Nephron progenitor cell (in vitro differentiated cells): ENCODE measurements at places on chromosomes 4 and X.
A peak's percentile ranks its signal among the peaks of the same experiment; 100 is the strongest.

DNA sequence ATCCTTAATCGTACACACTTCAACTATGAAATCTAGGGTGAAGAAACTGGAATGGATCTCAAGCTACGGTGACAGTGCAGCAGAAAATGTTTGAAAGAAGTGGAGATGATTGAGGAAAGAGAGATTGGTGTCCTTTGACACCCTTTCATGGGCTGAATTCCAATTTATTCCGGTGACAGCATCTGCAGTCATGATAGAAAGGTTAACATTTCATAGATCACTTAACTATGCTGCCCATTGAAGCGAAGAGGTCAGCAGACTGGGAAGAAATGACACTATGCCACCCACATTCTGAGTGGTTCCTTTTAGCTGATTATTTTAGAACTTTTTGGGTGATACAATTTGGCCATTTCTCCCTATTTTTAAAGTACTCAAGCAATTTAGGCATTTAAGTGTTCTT, 82.3 kb downstream of the DNAAF6 start:
- DNase-seq, result no peak

DNA sequence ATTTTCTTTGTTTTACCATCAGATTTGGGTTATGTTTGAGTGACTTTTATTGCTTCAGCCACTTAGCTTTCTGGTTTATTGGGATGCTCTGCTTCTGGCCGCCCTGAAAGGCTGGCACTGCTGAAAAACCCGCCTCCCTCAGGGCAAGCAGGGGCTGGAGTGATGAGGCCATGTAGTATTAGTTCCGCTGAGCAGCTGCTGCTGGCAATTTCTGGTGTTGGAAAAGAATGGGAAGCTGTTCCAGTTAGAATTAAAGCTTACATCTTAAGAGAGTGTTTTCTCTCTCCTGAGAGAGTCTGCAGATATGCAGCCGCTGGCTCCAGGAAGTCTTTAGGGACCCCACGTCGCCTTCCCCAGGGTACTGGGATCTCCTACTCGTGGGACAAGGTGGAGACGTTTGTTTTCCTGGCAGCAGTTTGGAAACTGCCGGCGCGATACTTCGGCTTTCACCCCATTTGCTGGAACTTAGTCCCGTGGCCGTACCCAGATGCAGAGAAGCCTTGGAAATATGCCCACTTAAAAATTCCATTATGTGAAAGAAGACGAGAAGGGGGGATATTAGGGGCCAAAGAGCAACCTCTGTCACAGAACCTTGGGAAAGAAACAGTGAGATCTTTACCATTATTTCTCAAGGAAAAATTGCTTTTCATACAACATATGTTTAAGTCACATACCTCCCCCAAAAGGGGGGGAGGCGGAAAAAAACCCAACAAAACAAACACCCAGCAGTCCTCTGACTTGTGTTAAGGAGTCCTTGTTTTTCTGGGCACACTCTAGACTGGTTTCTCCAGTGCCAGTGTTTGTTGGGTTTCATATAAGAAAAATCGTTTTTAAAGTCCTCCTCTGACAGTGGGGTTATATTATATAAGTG, 72.6 kb downstream of the TMEM131L start:
- peak; percentile 18 for DNase-seq

GRCh38 chr4:165966833-165967232, 93.8 kb downstream of the TLL1 start:
- DNase-seq, result no peak

DNA sequence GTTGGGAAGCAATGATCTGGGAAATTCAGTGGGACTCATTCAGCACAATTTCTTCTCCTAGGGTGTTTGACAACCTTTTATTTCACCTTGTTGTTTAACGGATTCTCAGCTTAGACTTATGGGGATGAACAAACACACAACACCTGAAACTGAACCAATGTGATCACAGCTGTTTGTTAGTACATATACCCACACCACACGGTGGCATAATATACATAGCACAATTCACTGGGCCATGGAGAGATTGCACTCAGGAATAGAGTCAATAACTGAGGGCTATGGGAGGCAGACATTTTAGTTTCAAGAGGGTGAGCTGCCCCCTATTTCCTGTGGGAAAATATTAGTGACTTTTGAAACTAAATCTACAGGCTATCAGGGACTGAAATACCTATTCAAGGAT, 148.0 kb downstream of the PARM1 start:
- no peak for DNase-seq

DNA sequence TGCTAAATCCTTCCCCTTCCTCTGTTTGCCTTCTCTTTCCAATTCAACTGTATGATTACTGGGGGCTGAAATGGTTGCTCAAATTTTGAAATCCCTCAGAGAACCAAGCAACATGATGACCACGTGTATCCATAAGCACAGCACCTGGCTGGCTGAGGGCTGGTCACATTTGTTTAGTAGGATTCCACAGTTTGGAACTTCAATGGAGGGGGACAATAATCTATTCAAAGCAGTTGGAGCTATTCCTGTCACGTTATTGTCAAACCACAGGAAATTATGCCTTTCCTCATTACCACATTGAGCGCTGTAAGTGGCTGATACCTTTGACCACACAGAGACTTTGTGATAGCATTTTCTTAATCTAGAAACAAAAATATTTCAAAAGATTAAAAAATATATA, 7.0 kb downstream of the TMSB4X start:
- DNase-seq, result no peak

GRCh38 chrX:130916636-130917422, 13.8 kb upstream of the ENOX2 start:
- DNase-seq, result peak; percentile 62

DNA sequence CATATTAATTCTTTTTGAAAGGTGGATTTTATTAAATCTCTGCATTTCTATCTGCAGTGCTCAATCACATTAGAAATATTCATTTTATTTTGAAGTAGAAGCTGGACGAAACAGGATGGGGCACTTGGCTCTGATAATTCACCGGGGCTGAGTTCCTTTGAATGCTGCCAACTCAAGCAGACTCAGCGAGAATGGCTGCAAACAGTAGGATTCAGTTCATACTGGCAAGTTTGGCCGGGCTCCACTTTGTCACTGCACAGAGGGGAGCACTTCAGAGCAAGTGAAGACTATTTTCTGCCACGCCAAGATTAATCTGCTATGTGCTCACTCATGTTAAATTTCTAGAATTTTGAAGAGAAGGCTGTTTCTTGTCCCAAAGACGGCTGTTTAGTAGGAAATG, 30.7 kb upstream of the KLHL8 start:
- DNase-seq, result no peak

GRCh38 chr4:154877110-154877760, 96.2 kb downstream of the RBM46 start:
- no peak for DNase-seq

DNA sequence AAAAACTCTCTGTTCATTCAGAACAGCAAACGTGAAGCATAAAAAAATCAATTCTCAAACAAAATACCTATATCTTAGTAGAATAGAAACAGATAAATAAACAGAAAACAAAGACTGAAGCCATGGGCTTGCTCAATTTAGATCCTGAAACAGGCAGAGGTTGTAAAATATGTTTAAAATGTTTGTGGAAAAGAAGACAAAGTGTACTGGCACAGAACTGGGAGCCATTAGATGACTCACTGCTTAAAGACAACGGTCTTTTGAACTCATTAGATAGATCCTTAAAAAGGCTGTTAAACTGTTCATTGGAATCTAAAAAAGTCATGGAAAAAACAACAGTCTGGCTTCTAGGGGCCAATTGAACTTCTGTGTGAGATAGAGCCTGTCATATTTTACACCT, 247.0 kb upstream of the NDST4 start:
- DNase-seq, result no peak

GRCh38 chr4:125992891-125993290, 678.1 kb downstream of the FAT4 start:
- DNase-seq, result no peak

GRCh38 chrX:103197721-103198306, 17.1 kb upstream of the BEX4 start:
- DNase-seq, result no peak

- no peak for DNase-seq
Observed at GRCh38 chr4:82648356-82648755, 86.6 kb upstream of the TMEM150C start.

GRCh38 chrX:119512146-119512800, 44.0 kb downstream of the SLC25A5 start:
- DNase-seq, result peak; percentile 50

DNA sequence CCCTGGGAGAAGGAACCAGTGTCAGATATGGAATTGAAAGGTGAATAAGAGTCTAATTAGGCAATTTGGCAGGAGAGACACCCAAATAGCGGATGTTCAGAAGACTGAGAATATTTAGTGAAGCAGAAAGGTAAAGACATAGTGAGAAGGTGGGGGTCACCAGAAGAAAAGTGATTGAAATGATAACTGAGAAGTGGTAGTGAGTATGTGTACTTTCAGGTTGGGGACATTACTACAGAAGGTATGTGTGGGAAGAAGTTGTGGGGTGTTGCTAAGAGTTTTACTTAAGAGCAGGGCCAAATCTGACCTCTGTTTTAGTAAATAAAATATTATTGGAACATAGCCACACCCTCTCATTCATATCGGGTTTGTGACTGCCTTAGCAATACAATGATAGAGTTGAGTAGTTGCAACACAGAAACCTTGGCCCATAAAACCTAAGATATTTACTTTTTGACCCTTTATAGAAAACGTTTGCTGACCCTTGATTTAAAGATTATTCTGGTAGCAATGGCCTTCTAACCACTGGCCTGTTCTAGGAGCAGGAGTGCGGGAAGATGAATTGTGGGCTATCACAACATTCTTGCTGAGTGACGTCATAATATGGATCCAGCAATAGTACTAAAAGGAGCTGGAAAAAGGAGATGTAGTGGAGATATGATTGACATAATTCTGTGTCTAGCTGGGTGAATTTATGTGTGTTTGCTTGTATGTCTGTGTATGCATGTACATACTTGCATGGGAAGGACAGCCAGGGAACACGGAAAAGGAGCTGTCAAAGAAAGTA, 115.3 kb downstream of the HS3ST1 start:
- DNase-seq, result no peak

DNA sequence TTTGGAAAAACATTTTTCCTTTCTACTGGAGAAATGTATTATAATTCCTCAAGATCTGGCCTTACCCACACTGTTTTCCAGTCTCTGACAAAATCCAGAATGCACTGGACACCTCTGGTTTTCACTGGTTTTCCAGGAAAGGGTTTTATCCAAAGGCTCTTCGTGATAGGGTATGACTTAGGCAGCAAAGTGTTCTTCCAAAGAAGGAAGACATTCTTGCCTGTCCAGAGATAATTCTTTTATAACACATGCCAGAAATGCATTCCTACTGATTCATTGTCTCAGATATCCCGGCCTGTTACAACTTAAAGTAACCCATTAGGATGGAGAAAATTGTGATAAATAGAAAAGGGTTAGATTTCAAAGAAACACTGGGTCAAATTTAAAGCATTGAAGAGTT, 2343.1 kb downstream of the PCDH7 start:
- DNase-seq, result no peak
